Tongue (tissue), 3 donors: ENCODE measurements at places on chromosomes 11 and 22. TPM values are rescaled to one million over a fixed set of nuclear protein-coding genes. Genes with fewer than 3 reads are reported as not detected.

- peak; percentile 75 for DNase-seq
Measured at GRCh38 chr11:110463153-110463552, 33.4 kb downstream of the FDX1 start.

DNA sequence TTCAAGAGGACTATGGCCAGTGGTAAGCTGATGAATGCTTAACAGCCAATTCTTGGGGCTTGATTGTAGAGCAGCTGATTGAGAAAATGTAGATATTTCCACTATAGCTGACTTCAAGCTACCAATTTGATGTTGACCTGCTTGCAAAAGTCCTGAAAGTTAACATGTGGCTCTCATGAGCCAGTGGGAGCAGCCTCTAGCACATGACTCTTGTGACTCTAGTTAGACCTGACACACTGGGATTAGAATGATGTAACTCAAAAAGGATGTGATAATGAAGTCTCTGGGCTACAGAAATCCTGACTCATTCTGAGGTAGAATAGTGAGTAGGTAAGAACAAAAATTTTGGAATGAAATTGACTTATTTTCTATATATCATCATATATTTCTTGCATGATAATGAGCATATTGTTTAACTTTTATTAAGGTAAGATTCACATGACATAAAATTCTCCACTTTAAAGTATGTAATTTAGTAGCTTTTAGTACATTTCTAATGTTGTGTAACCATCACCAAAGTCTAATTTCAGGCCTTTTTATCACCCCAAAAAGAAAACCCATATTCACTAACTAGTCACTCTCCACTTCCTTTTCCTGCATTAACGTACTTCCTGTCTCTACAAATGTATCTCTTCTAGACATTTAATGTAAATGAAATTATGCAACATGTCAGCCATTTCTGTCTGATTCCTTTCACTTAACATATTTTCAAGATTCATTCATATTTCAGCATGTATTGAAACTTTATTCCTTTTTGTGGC, 16.1 kb upstream of the OR52H1 start:
- DNase-seq: no peak

DNA sequence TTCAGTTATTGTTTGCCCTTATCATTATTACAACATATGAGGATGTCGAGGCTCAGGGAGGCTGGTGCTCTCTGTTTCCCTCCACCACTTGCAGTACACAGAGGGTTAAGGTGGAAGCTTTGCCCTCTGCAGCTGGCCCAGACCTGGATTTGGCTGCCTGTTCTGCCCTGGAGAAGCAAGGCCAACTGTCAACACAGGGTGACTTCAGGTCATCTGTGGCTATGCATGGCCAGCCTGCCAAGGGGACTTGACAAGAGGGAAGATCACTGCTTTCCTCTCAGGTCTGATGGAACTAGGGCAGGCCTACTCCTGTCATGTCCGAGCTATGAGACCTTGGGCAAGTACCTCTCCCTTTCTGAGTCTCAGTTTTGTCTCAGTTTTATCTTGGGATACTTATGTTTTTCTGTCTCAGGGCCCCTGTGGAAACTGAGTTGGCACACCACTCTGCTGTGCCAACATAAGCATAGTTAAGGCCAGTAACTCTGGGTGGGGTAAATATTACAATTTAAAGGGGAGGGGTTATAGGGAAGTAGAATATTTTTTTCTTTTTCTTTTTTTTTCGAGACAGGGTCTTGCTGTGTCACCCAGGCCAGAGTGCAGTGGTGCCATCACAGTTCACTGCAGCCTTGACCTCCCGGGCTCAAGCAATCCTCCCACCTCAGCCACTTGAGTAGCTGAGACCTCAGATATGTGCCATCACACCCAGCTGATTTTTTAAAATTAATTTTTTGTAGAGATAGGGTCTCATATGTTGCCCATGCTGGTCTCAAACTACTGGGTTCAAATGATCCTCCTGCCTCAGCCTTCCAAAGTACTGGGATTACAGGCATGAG, 2.4 kb upstream of the THRSP start:
- DNase-seq: peak; percentile 33

GRCh38 chr22:32097018-32097417, 54.0 kb downstream of the SLC5A1 start:
- DNase-seq: no peak

- DNase-seq: no peak
Measured at GRCh38 chr11:76801736-76802135, 18.6 kb downstream of the TSKU start.

The NUMA1 gene
- 260 TPM for total RNA-seq

The CRYBA4 gene
- total RNA-seq: not detected

The ACRV1 gene
- total RNA-seq: not detected
